Fibroblast of skin of left biceps (primary cell): ENCODE measurements at places on chromosomes 3 and 15.
A peak's percentile ranks its signal among the peaks of the same experiment; 100 is the strongest.

DNA sequence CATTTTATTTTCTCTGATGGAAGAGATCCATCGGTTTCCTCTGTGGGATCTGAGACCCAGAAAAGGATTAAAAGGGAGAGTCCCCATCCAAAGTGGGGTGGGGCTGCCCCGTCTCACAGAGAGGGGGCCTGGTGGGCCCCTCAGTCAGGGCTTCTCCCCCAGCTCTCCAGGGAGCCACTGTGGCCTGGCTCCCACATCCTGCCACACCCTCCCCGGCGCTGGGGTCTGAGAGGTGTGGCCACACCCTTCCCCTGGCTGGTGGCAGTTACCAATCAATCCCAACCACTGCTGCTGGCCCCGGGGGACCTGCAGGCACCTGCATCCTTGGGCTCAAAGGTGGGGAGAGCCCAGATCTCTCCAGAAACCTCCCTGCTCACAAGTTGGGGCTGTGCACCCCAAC, 161.8 kb upstream of the IQSEC1 start:
- no peak for DNase-seq

GRCh38 chr3:117218641-117219048, 509.1 kb downstream of the TUSC7 start:
- no peak for DNase-seq

GRCh38 chr15:47640901-47641300, 76.4 kb upstream of the SEMA6D start:
- no peak for DNase-seq

DNA sequence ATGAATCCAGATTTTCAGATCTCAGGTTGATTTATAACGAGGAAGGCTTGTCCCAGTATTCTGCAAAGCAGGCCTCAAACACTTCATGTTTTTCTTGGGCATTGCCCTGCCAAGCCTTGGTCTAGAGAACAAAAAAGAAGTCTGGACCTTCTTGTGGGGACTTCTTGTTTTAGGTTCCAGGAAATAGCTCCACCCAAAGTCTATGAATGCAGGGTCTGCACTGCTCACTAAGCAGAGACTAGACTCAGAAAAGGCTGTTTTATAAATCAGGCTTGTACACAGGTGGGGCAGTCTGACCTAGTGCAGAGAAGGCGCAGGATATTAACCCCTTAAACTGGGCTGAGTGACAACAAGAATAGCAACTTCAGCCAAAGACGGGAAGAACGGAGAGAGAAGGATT, 44.3 kb downstream of the GLB1 start:
- DNase-seq = no peak

DNA sequence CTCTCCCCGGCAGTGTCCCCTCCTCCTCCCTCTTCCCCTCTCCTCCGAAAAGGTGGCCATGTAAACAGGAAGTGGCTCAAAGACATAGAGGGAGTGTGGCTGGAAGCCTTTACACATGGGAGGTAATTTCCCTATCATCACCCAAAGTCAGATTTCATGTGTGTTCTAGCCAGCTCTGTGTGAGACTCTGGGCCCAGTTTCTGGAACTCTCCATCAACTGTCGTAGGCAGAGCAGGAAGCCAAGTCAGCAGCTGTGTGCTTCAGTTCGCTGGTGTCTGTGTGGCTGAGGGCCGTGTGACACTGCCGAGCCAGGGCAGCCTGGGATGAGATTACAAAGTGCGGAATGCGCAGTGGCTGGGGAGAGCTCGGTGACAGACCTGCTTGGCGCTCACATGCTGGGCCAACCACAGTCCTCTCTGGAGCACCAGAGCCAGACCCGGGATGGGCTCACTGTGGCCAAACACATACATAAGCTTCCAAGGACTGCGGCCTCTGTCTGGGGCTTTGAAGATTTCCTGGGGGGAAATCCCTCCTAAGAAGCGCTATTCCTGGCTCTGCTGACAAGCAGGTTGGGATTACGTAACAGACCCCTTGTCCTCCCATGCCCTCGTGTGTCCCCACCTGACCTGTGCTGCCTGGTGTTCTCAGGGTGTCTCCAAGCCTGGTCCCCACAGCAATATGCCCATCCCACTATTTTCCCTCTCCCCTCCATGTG, 50.7 kb downstream of the UMPS start:
- DNase-seq = peak; percentile 52
